Fibroblast of lung (primary cell): ENCODE measurements at places on chromosomes 5 and 9. TPM values are rescaled to one million over a fixed set of nuclear protein-coding genes. Genes with fewer than 3 reads are reported as not detected.

GRCh38 chr9:7967851-7968250, 168.3 kb upstream of the DMAC1 start:
- no peak for DNase-seq

- peak; percentile 78 for DNase-seq
Measured at GRCh38 chr5:181181650-181182565, 23.1 kb downstream of the TRIM7 start.

The PTGER4 gene
- total RNA-seq, result 3.3 and 5.4 TPM in 2 replicates

The AGXT2 gene
- not detected in 2 replicates for total RNA-seq

GRCh38 chr5:61262080-61262479, 70.0 kb upstream of the ZSWIM6 start:
- DNase-seq, result no peak

- no peak for DNase-seq
Measured at GRCh38 chr5:176741561-176742211, 68.7 kb upstream of the UNC5A start.

The HTR4 gene
- not detected in 2 replicates for total RNA-seq

The MRPL41 gene
- total RNA-seq, result 41.3 and 53.2 TPM in 2 replicates

DNA sequence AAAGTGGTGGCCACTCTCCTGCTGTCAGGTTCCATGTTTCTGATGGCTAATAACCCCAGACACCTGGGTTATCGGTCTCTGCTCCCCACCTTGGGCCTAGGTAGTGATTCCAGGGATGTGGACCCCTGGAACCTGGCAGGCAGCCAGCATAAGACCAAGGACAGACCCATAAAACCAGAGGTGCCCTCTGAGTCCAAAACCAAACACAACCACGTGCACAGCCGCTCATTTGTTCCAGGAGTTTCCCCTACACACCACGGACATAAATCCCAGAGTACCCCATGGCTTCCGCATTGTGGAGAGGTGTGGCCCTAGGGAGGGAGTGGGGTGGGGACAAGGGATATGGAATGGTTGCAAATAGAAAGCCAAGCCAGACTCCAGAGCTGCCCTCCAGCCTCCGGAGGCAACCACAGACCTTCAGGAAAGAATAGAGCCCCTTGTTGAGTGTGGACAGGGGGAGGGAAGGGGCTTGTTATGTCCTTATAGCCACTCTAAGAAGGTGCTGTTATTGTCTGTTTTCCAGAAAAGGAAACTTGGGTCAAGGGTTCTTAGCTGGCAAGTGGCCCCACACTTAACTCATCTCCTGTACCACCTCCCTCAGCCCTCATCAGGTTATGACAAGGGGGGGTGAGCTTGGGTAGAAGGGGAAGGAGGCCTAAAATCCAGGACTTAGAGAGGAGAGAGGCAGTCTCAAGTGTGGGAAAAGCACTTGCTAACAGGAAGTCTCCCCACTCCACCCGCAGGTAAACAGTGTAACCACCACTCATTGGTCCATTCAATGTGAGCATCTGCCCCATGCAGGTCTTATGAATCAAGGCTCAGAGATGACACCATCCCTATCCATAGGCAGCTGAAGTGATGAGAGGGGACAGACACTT, 23.6 kb upstream of the CYSTM1 start:
- DNase-seq, result no peak

DNA sequence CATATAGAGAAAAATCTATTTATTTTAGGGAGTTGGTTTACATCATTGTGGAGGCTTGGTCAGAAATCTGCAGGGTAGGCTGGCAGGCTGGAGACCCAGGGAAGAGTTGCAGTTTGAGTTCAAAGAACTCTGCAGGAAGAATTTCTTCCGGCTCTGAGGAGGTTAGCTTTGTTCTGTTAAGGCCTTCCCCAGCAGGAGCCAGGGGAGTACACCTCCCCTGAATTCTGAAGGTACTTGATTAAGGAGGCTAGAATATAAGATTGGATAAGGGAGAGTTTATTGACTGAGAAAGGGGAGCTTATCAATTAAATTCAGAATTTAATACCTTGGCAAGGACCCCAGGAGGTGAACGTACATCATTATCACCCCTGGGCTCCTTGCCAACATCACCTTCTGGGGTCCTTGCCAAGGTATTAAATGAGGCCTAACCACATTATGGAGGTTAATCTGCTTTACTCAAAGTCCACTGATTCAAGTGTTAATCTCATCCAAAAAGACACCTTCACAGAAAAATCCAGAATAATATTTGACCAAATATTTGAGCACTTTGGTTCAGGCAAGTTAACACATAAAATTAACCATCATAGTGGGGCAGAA, 351.7 kb downstream of the CWC27 start:
- no peak for DNase-seq
